ENCODE measurements at places on chromosomes 4 and X.

DNA sequence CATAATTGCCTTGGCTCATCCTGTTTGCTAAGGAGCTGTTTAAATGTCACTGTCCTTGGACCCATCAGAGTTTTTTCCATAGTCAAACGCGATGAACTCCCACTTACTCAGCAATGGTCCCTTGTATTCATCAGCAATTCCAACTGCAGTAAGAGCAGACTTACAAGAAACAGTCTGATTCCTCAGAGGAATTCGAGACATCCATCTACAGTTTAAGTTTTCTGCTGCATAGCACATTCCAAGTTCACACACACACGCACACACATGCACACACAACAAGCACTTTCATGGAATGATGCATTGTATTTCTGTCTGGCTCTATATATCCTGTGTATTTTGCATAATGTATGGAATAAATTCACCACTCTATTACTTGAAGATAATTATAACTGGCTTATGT lies 32.7 kb upstream of the TMEM150C start:
- DNase-seq, result no peak

GRCh38 chr4:54373718-54374210 lies 144.7 kb downstream of the PDGFRA start:
- no peak for DNase-seq

- DNase-seq, result no peak
These were observed 88.8 kb upstream of the FAM9B start for GRCh38 chrX:9122519-9123245.

DNA sequence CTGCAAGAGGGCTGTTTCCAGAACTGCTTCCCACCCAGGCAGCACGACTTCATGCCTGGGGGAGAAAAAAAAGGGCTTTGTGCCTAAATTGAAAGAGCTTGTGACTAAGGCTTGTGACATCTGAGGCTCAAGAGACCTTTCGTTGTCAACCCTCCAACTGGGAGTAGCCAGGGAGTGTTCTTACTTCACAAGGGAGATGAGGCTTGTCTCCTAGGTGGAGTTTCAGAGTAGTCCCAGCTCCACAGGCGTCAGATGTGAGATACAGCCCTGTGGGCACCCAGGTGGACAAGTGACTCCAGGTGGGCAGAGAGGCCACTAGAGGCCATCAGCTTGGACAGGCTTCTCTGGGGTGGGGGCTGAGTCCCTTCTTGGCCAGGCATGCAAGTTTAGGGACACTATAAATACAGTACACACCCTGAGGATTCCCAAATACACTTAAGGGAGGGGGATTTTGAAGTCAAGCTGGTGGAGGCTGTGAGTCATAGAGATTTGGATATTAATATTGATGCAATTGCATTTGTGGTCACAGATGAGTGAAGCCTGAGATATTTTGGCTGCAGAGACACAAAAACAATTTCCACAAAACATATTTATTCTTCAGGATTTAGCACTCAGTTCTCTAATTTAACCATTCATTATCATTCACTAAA lies 40.1 kb upstream of the SETD7 start:
- no peak for DNase-seq

- DNase-seq, result no peak
These were observed 73.5 kb upstream of the EMCN start for GRCh38 chr4:100591161-100591876.

- DNase-seq, result no peak
These were observed 23.4 kb downstream of the USP9X start for GRCh38 chrX:41108463-41109205.

DNA sequence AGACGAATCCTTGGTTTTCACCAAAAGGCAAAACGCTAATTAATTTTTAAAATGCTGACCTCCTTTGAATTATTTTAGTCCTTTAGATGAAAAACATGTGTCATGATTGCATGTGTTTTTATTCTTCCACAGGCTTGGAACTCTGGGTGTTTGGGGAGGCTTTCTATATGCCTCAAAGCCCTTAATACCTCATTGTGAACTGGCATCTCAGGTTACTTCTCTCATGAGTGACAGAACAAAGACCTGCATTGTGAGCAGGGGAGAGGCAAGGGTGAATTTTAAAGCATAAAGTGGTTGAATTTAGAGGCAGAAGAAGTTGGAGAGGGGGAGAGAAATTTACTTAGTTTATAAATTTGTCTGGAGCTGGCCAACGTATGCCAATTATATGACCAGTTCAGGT lies 119.5 kb downstream of the ARSF start:
- no peak for DNase-seq

DNA sequence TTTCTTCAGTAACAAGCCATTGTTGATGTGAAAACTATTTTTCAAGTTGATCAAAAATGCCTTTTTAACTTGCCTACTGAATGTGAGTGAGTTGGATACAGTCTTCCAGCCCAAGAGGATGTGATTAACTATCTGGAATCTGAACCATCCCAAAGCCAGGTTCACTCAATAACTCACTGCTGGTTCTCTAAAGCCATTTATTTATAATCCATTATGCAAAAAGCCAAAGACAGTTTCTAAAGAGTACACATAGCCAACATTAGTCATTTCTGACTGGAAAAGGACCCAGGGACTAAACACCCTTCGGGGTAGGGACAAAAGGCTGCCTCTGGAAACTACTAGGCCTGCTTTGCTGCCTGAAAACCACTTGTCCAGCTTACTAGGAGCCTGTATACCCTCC lies 109.6 kb downstream of the SHROOM4 start:
- DNase-seq, result no peak

DNA sequence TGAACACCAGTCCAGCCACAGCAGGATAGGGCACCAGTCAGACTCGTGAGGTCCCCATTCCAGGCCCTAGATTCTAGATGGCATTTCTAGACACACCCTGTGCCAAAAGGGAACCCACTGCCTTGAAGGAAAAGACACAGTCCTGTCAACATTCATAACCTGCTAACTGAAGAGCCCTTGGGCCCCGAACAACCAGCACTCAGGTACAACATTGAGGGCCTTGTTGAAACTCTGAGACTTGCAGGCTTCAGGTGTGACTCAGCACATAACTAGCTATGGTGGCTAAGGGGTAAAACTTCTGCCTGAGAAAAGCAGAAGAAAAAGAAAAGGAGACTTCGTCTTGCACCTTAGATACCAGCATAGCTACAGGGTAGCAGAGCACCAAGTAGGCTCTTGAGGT lies 252.9 kb upstream of the GRID2 start:
- DNase-seq, result no peak

DNA sequence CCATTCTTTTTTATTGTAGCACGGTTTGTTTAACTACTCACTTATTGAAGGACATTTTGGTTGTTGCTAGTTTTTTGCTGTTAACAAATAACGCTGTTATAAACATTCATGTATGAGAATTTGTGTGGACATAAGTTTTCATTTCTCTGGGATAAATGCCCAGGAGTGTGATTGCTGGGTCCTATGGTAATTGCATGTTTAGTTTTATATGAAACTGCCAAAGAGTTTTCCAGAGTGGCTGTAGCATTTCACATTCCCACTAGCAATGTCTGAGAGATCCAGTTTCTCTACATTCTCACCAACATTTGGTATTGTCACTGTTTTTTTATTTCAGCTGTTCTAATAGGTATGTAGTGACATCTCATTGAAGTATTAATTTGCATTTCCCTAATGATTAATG lies 66.8 kb downstream of the PLAC1 start:
- DNase-seq, result no peak

DNA sequence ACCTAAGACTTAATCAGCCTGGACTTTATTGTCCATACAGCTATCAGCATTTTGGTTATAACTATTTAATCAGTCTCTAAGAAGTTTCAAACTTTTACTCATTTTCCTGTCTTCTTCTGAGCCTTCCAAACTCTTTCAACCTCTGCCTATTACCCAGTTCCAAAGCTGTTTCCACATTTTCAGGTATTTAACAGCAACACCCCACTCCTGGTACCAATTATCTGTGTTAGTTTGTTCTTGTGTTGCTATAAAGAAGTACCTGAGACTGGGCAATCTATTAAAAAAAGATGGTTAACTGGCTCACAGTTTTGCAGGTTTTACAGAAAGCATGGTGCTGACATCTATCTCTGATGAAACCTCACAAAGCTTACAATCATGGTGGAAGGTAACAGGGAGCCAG lies 195.6 kb downstream of the NPNT start:
- DNase-seq, result no peak

GRCh38 chrX:154439841-154440240 lies 2.9 kb downstream of the GDI1 start:
- DNase-seq, result no peak

GRCh38 chr4:94284889-94285288 lies 57.7 kb downstream of the HPGDS start:
- peak; percentile 10 for DNase-seq

- DNase-seq, result no peak
These were observed 75.0 kb downstream of the MGST2 start for GRCh38 chr4:139740531-139741041.

GRCh38 chrX:21960569-21961541 lies 20.3 kb downstream of the SMS start:
- no peak for DNase-seq

- no peak for DNase-seq
These were observed 15.7 kb downstream of the PRKX start for GRCh38 chrX:3697701-3698279.

GRCh38 chrX:129785160-129785947 lies 5.6 kb downstream of the SASH3 start:
- no peak for DNase-seq

GRCh38 chrX:51917604-51918003 lies 24.2 kb downstream of the MAGED1 start:
- DNase-seq, result no peak

- no peak for DNase-seq
These were observed 49.6 kb downstream of the DKK2 start for GRCh38 chr4:106986486-106986885.

DNA sequence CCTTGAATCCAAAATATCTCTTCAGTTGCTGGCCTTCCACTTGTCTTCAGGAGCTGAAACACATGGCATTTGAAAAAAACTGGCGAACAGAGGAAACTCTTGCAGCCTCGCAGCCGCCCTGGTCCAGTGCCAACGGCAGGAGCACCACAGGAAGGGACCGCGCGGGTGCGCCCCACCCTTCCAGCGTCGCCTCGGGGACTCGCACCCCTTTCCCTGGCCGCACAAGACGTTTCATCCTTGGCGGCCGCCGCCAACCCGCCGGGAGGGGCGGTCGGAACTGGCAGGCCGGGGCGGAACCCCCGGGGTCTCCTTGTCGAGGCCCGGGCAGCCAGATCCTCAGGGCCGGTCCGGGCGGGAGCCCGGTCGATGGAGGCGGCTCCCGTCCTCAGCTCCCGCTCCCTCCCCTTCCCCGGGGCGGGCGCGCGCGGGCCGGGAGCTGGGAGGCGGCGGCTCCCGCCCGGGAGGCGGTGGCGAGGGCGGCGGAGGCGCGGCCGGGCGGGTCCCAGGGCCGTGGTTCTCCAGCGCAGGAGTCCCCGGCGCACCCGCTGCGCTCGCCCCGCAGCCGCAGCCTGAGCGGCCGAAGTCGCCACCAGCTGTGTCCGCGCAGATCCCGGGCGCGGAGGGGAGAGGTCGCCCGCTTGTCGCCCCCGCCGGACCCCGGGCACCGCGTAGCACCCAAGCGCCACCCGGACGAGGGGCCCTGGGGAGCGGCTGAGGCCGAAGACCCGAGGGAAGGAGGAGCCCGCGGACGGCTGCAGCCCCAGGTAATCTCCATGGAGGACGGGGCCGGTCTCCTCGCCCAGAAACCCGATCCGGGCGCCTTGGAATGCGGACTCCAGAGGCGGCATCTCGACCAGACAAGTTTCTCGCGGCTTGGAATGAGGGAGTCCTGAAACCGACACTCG lies 886 bp upstream of the NDST3 start:
- DNase-seq, result no peak

Measured in activated CD4-positive, alpha-beta T cell treated with anti-CD3 and anti-CD28 coated beads, Interleukin-2, amount 50 U/mL, for 16 hours (primary cell).